ENCODE measurements at places on chromosomes 11 and 22.
A peak's percentile ranks its signal among the peaks of the same experiment; 100 is the strongest.

DNA sequence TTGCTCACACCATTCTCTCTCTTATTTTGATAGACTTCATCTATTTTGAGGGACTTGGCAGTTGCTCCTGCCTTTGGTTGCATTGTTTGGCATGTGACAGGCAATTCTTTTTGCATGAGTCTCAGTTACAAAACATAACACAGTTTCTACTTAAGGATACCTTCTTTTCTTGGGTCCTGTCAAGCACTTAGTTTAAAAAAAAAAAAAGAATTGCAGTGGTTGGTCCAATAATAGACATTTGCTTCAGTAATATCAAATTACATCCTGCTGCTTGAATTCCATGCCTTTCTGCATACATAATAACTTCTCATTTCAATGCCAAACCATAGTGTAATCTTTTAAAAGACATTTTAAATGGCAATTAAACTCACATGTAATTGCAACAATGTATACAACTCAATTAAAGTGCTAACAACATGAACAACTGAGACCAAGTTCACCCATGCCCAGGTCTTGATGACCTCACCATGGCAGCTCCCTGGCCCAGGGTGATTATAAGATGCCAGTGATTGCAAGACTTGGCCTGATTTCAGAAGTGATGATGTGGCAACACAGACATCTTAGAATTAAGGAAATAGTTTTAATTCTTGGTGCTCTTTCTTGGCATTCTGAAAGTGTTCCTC lies 32.2 kb upstream of the PLET1 start:
- DNase-seq = peak; percentile 90

- DNase-seq = no peak
Observed at GRCh38 chr22:46001426-46002106, 24.6 kb upstream of the WNT7B start.

DNA sequence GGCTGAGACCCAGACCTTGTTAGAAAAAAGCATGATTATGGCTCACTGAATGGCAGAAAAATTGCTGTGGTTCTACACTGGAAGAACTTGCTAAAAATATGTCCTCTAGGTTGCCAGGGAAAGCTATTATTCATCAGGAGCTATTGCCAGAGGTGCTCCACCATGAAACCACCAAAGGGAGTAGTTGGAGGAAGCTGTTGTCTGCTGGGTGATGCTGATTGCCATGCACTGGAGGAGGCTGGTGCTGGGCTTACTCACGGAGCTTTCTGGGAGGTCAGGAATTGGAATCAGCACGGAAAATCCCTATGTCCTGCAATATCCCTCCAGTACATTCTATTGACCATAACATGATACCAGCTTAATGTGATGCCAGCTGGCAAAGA lies 199.6 kb upstream of the ZBED5 start:
- no peak for DNase-seq

DNA sequence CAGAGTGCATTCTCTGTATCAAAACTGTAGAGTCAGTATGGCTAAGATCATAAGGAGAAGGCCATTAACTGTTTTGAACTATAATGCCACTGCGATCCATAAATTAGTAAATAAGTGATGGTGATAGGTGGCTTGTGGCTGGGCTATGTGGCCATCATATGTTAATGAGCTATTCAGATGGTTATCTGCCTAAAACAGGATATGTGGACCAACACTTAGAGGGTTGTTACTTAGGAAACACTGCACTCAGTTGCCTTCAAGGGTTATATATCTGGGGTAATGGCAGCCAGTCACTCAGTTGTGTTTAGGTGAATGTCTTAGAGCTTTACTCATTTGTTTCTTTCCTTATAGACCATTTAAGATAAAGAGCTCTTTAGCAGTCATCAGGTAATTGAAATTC lies 66.0 kb downstream of the PPP2R1B start:
- DNase-seq = peak; percentile 42

- DNase-seq = no peak
Observed at GRCh38 chr22:35961480-35962295, 66.9 kb downstream of the RBFOX2 start.

DNA sequence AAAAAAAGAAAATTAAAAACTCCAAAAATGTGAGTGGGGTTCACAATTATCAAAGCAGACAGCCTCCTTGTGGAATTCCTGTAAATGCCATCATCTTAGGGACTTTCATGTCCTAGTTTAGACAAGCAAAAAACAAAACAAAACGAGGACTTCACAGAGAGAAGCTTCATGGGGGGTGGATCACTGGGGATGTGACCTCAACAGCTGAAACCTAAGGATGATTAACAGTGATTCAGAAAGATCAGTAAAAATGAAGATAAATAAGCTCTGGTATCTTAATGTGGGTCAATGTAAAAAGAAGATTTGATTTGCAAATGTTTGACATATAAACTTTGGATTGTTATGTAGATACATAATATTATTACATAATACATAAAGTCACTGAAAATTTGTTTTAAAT lies 8.1 kb upstream of the OR10W1 start:
- DNase-seq = no peak

Measured in hematopoietic multipotent progenitor cell treated with erythropoietin and hydrocortisone succinate and interleukin-3 and kit ligand, for 15 days (in vitro differentiated cells).